ENCODE measurements at places on chromosomes 13 and 19.
A peak's percentile ranks its signal among the peaks of the same experiment; 100 is the strongest.

DNA sequence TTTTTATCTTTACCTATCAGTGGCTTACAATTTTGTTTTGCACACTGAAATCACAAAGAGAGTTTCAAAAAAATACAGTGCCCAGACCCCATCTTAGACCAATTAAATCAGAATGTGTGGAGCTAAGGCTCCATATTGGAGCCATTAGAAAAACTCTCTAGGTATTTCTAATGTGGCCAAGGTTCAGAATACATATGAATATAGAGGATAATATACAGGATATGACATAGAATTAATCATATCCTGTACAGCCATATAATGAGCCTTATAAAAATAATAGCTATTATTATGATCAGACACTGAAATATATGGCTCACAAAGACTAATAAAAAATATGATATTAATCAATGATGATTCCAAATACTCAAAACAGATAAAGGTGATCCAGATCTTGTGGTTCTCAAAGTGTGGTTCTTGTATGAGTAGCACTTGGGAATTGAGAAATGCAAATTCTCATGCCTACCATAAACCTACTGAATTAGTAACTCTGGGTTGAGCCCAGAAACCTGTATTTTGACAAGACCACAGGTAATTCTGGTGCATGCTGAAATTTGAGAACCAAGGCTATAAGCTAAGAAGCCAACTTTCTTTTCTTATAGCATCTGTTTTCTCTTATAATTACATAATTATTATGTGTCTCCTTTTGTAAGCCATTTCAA is 408.0 kb downstream of the DIAPH3 start:
- peak; percentile 57 for DNase-seq

- DNase-seq, result peak; percentile 55
Measured at GRCh38 chr13:75620020-75620419, 16.1 kb upstream of the LMO7 start.

DNA sequence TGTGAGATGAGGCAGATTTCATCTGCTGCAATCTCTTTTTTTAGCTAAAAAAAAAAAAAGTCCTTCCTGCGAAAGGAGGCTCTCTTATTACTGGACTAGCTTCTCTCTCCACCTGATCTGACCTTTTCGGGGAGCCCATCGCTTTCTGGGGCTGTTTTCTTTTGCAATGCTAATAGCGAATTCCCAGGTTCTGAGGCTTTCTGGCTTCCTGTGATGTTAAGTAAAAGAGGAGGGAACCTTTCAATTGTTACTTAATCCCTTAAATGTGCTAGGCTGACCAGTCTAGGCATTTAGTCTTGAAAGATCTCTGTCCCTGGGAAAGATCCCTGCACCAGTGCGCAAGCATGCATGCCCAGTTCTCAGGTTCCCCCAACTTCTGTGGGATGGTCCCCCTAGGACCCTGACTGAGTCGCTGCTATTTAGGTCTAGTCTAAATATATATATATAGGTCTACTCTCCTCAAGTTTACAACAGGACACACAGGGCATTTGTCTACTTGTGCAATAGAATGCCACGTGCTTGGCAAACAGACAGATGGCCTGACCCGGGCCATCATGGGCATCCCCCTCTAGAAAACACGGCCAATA is 224.7 kb downstream of the ZNF536 start:
- no peak for DNase-seq

DNA sequence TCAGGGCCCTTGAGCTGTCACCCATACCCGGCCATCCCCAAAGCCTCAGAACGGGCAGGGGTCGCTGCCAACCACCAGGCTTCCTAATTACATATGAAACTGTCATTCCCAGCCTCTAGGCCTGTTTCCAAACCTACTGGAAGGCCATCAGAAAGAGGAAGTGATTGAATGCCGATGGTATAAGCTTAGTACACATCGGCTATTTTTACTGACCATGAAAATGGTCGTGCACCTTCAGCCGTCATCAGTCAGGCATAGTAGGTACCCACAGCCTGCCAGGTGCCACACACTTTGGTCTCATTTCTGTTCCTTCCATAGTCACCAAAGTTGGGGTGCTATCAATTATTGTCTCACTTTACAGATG is 10.2 kb downstream of the KRI1 start:
- no peak for DNase-seq

DNA sequence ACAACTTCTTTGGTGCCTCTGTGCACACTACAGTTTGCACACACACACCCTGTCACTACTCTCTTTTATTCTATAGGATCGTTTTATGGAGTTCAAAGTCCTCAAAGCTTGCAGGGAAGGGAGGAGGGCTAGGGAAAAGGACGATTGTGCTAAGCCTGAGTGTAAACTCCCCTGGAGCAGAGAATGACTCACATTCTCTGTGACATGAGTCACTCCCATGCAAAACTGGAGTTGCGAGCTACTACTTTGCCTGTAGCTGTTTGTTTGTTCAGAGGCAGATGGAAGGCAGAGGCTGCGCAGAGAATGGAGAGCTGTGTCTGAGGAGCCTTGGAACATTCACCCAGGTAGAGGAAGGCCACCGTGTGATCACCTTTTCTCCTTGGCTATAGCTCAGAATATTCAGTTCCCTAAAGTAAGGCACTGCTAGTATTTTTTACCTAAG is 80.5 kb upstream of the MBNL2 start:
- DNase-seq, result peak; percentile 81

- DNase-seq, result no peak
Measured at GRCh38 chr13:44431150-44431549, 57.5 kb downstream of the SERP2 start.

GRCh38 chr13:112904436-112904960 is 64.5 kb upstream of the MCF2L start:
- no peak for DNase-seq

DNA sequence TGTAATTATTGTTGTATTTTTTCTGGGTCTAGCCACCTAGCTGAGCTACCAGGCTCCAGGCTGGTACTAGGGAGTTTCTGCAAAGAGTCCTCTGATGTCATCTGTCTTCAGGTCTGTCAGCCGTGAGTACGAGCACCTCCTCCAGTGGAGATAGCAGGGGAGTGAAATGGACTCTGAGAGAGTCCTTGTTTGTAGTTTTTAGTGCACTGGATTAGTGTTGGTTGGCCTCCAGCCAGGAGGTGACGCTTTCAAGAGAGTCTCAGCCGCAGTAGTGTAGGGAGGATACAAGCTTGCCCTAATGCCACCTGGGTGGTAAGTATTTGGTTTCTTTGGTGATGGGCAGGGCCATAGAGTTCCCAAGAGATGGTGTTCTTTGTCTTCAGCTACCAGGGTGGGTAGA is 384.8 kb downstream of the SLC7A1 start:
- DNase-seq, result no peak

- DNase-seq, result no peak
Measured at GRCh38 chr13:34719060-34719875, 222.8 kb upstream of the NBEA start.

GRCh38 chr13:45439008-45439407 is 20.8 kb upstream of the SLC25A30 start:
- DNase-seq, result no peak

DNA sequence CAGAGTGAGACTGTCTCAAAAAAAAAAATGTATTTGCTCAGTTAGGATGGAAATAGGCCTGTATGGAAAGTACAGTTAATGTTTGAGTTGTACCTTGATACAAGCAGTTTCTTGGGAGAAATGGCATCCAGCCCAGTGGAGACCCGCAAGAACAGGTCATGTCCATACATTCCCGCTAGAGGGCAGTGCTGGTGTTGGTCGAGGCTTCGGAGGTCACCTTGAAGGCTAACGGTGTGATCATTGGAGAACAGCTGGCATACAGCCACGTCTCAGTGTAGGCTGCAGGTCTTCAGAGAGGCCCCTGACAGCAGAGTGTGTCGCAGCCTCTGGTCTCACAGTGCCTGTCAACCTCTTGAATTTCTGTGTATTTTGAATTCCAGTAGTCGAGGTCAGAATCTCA is 7.5 kb downstream of the ZNF610 start:
- no peak for DNase-seq

GRCh38 chr13:97615266-97615665 is 181.3 kb downstream of the RAP2A start:
- DNase-seq, result no peak

GRCh38 chr13:28014301-28014700 is 25.8 kb upstream of the URAD start:
- DNase-seq, result no peak

DNA sequence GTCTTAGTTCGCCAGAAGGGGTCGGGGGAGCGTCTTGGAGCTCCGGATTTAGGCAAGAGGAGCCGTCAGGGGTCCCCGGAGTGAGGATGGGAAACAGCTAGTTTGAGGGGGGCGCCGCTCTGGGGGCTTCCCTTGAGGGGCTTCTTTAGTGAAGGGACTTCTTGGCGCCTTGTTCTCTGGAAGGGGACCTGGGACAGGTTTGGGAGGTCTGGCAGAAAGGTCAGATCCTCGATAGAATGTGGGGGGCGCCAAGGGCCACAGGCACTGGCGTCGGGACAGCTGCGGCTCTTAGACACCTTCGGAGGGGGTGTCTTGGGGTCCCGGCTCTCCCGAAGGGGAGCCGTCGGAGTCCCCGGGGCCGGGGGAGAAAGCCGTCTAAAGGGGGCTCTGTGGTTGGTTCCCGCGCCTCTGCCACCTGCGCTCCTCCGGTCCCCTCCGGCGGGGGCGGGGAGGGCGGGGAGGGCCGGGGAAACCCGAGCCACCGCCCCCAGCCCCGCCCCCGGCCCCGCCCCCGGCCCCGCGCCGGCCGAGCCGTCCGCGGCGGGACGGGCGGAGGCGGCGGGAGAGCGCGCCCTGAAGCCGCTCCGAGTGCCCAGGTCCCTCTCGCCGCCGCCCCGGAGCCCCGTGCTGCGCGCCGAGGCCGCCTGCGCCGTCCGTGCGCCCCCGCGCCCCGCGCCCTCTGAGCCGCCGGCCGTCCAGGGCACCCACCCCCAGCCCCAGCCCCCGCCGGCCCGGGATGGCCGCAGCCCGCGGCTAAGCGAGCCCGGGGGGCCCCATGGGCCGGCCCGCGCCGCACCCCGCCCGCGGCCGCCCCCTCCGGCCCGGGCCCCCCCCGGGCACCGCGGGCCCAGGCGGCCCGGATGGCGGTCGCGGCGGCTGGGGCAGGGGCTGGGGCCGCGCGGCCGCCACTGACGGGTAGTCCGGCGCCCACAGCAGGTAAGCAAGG is at the start of gene NRTN:
Gene NRTN (plus strand): TSS at position 552 of the 946 bp plus-strand sequence. CDS start 19,099 bp downstream, outside the sequence.
- no peak for DNase-seq

DNA sequence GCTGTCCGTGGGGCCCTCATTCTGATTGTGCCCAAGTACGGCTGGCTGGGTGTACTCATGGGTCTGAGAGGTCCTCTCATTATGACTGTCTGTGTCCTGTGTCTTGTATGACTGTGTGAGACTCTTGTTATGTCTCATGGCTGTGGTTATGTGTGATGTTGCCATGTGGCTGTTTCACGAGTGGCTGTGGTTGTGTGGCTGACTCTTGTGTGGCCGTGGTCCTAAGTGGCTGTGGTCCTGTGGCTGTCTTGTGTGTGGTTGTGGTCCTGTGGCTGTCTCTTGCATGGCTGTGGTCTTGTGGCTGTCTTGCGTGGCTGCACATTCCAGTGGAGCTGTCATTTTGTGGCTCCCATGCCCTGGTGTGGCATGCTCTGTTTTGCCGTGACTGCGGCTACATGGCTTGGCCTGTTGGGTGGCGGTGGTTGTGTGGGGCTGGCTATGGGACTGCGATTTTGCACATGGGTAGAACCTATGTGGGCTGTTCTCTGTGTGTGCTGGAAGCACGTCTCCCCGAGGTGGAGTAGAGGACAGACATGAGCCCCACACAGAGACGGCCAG is 2.5 kb downstream of the LYL1 start:
- no peak for DNase-seq

DNA sequence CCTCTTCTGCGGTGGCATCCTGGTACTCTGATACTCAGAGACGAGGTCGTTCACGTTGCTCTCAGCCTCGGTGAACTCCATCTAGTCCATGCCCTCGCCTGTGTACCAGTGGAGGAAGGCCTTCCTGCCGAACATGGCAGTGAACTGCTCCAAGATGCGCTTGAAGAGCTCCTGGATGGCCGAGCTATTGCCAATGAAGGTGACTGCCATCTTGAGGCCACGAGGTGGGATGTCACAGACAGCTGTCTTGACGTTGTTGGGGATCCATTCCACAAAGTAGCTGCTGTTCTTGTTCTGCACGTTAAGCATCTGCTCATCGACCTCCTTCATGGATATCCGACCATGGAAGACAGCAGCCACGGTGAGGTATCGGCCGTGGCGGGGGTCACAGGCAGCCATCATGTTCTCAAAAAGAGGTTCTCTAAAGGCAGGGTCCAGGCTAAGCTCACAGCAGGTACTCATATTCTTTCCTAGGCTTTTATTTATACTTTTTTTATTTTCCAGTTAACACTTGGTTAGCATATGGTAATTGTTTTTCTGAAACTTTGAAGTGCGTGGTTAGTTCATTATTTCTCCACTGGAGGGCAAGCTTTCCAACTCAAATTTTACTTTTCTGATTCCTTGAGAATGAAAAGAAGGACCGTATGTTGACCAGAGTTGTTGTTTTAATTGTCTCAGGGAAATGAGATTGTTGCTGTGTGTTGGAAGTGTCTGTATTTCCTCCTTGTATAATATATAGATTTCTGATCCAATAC is 72.4 kb upstream of the RGCC start:
- no peak for DNase-seq

All from fibroblast of upper back skin (primary cell).